ENCODE measurements at places on chromosomes 16 and 17. TPM values are rescaled to one million over a fixed set of nuclear protein-coding genes. Genes with fewer than 3 reads are reported as not detected.

GRCh38 chr17:59378675-59379074 is 47.2 kb downstream of the YPEL2 start:
- no peak for DNase-seq

DNA sequence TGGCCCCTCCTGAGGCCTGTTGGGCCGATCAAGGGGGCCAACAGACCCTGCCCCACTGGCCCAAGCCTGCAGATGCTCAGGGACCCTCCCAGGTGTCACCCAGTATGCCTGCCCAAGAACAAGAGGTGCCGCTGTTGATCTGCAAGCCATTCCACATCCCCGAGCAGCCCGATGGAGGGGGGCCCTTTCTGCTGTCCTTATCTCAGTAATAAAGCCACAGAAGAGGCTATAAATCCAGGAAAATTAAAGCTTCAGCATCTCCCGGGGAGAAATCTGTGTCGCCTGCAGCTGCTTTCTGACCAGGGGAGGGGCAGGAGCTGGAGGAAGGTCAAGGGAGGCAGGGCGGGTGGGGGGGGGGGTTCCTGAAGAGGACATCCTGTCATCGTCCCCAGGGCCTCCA is 11.7 kb upstream of the CACNA1H start:
- DNase-seq = no peak

Gene HOXB8
- polyA plus RNA-seq = 44.8 TPM

DNA sequence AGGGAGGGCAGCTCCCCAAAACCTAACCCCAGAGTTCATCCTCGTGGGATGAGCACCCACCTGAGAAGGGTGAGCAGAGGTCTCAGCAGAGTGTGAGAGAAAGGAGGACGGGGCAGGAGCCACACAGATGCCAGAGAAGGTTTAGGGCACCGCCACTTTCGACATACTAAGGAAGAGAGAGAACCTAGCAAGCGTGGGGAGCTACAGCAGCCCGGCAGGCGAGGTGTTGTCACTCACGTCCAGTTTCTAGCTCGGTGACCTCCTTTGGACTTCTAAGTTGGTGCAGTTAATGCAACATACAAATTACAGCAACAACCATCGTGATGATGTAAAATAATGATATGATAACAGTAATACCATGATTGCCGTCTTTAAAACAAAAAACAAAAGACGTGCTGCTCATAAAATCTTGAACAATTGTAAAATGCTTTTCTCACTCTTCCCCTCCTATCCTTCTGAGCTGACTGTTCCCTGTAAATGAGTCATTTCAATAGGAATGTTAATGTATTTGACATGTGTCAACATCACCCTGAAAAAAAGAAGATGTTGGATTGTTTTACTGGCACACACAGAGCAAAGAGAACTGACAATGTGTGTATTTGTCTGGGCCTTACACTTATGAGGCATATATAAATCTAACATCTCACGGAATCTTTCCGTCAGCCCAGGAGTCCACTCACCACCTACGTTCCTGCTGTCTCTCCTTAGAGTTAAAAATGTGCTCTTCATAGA is 158.2 kb upstream of the MAF start:
- DNase-seq = no peak

- DNase-seq = no peak
These were observed 31.9 kb upstream of the HOXB13 start for GRCh38 chr17:48760411-48760810.

Gene MYO15B
- 172 TPM for polyA plus RNA-seq

DNA sequence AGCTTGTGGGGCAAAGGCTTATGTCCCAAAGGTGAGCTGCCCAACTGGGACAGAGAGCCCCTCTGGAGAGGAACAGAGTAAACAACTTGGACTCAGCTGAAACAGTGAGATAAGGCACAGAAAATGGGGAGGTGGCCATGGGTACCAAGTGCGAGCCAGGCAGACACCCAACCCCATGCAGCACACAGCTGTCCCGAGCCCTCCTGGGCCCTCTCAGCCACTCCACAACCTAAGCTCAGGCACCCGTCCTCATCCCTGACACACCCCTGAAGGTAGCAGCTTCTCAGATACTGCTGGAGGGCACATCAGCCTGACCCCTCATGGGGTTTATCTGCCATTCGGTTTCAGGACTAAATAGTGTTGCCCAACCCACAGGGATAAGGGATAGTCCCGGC is 4.8 kb upstream of the GFOD2 start:
- no peak for DNase-seq

Gene TMEM100
- 61.9 TPM for polyA plus RNA-seq

DNA sequence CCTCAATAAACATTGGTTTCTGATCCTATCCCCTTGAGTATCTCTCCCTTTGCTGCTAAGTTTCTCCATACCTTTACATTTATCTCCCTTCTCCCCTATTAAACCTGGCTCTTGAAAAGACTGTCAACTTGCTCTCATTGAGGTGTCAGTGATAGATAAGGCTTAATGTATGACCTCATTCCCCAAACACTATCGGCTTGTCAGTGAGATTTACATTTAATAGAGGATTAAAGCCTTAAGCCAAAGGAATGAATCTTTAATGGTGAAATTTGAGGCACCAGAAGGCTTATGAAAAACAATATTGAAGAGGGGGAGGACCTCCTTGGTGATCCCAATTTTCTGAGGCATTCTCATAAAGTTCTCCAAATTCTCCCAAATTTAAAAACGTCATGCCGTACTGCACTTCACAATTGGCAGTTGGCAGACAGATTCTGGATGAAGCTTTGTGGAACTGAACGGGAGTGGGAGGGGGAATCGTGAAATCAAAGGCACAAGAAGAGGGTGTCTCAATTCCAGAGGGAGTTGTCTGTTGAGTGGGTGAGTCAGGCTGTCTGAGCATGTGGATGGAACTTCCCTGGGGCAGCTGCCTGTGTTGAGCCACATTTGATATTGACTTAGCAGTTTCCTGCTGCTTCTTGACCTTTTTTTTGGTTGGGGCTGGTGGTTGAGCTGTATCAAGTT is 478.8 kb downstream of the NPIPA7 start:
- DNase-seq = no peak

DNA sequence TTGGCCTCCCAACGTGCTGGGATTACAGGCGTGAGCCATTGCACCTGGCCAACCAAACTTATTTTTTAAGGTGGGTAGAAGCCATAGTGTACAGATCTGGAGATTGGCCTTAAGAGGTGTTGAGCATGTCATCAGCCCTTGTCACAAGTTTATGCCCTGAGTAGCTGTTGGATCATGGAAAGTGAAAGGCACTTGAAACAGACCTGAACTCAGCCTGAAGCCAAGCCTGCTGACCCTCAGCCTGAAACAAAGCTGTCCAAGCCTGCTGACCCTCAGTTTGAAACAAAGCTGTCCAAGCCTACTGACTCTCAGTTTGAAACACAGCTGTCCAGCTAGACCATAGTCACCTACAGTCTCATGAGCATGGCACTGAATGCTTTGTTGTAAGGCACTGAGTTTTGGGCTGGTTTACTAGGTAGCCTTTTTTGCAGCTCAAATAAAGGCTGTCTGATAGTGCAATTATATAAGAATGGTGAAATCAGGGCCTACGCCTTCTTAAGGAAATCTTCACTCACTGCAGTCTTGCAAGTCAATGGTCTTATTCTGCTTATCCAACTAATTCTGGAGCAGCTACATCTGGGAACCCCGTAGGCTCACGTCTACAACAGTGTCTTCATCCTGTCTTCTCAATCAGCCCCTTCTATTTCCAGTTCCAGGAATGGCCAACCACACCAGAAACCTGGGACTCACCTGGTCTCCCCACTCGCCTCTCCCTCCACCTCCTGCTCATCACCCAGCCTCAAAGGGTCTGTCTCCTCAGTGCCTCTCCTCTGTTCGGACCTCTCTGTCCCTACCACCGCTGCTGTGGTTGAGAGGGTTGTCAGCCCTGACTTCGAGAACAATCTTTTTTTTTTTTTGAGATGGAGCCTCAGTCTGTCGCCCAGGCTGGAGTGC is 2.9 kb upstream of the NPIPB15 start:
- no peak for DNase-seq

- no peak for DNase-seq
These were observed 169.0 kb downstream of the ENGASE start for GRCh38 chr17:79243603-79243990.

DNA sequence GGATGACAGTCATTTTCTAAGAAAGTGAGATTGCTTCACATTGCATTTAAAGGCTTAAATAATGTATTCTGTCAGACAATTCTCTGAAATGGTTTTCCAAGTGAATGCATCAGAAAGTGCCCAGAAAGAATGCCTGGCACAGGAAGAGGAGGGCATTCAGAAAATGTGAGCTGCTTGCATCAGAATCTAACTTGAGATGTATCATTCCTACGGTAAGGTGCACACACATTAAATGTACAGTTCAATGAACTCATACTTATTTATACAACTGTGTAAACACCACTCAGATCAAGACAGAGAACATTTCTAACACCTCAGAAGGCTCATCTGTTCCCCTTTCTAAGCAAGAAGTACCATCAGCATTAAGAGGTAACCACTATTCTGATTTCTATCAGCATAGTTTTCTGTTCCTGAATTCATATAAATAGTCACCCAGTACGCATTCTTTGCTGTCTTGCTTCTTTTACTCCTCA is 638.0 kb downstream of the MAF start:
- DNase-seq = no peak

DNA sequence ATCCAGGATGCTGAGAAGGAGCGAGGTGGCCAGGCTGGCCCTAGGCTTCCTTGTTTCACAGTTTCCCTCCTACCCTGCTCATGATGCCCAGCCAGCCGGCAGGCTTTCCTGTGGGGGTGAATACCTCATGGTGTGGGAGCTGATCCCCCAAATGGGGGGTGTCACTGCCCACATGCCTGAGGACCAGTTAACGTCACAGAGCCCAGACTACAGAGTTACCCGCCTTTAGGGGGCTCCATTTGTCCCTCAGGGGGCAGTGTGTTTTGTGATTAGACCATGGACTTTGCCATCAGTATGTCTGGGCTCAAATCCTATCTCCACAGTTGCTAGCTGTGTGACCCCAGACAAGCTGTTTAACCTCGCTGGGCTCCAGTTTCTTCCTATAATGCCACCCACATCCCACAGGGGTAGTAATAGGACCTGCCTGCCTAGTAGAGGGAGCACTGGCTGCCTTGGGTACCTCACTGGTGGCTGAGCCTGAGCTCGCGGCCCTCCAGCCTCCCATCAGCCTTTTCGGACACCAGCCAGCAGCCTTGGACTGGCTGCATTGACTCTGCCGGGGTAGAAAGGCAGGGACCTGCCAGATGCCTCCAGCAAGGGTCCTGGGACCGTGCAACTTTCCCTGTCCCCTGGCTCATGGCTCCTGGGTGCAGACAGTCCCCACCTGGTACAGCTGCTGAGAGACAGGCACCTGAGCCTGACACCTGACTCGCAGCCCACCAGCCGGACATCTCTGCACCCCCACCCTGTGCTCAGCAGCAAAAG is 87.5 kb upstream of the GSE1 start:
- no peak for DNase-seq

DNA sequence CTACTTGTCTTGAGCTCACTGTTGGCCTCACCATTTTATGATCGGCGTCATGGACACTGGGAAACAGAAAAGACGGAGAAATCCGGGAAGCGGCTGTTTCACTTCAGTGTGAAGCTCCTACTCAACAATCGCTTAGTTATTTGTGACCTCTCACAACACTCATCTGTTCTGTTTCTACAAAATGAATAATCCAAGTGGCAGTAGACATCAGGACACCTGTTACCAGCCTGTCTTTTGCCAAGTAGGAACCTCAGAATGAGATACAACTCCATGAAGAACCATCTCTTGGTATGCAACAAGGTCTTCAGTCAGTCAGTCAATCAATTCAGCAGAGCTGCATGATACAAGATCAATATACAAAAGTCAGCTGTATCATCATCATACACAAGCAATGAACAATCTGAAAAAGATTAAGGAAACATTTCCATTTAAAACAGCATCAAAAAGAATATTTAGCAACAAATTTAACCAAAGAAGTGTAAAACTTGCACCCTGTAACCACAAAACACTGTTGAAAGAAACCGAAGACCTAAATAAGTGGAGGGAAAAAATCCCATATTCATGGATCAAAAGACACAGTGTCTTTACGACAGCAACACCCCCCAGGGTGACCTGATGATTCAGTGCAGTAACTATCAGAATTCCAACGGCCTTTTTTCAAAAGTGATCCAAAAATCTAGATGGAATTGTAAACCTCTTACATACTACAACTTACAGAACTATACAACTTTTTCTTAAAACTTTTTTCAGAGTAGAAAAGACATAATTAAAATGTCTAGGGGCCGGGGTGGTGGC is 63.4 kb downstream of the ANKRD11 start:
- DNase-seq = no peak

DNA sequence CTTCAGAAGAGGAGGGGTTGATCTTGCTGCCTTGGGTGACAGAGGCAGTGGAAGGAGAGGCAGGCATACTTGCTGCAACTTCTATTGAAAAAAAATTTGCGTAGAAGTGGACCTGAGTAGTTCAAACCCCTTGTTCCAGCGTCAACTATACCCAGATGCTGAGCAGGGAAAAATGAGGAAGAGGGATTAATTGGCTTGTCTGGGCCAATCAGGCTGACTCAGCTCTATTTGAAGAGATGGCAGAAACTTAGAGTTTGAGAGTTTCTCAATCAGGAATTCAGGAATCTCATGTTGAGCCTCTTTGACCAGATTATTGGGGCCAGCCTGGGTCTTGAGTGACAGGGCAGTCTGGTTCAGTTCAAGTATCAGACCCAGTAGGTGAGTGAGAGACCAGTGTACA is 17.6 kb downstream of the CASC3 start:
- no peak for DNase-seq

Gene CTRB1
- 0.18 TPM for polyA plus RNA-seq

DNA sequence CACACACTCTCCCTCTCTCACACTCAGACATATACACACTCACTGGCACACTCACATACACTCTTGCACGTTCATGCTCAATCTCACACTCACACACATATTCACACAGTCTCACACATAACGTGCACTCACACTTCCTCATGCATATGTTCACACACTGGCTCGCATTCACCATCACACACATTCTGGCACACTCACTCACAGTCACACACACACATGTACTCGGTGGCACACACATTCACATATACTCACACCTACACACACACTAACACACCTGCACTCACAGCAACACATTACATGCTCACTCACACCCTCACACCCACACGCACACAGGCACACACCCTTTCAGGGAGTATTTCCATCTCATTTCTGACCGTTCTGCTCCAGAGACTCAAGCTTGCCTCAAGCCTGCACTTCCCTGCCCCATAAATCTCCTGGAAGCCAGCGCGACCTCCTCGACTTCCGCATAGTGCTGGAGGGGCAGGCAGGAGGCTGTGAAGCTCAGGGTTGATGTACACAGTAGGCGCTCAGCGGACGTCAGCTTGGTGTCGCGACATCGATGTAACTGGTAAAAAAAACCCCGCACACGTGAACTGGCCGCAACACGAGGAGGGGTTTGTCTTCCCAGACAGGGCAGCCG is 66.7 kb upstream of the FOXF1 start:
- DNase-seq = peak; percentile 70

DNA sequence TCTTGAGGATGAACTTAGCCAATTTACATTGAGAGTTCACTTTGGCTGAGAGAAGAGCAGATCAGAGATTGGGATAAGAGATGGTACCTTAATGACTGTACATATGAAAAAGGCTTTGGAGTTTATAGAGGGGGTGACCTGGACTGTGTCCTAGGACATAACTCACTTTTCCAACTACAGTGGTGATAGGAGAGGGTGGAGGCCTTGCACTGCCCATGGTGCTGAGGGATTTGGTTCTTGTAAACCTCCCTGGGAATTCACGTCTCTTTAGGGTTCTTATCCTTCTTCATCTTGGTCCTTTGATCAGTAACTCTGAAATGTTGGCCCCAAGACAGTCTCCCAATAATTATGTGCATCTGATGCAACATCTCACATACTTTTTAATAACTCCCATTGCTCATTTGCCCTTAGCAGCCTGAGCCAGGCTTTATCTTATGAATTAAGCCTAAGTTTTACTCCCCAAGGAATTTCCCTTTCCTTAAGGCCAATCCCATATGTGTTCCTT is at the start of gene OR4D1:
Gene OR4D1 (plus strand): TSS at position 455 of the 505 bp plus-strand sequence. CDS start 6,770 bp downstream, outside the sequence.
- no peak for DNase-seq

- DNase-seq = no peak
These were observed 9.1 kb upstream of the MMD start for GRCh38 chr17:55430541-55431288.

Measured in left kidney (tissue), 8 donors.